ENCODE measurements at places on chromosomes 11 and 22.
A peak's percentile ranks its signal among the peaks of the same experiment; 100 is the strongest.

- no peak for DNase-seq
Measured at GRCh38 chr11:119880143-119880542, 151.1 kb upstream of the NECTIN1 start.

GRCh38 chr11:34890812-34891211 lies 25.4 kb downstream of the APIP start:
- DNase-seq, result no peak

DNA sequence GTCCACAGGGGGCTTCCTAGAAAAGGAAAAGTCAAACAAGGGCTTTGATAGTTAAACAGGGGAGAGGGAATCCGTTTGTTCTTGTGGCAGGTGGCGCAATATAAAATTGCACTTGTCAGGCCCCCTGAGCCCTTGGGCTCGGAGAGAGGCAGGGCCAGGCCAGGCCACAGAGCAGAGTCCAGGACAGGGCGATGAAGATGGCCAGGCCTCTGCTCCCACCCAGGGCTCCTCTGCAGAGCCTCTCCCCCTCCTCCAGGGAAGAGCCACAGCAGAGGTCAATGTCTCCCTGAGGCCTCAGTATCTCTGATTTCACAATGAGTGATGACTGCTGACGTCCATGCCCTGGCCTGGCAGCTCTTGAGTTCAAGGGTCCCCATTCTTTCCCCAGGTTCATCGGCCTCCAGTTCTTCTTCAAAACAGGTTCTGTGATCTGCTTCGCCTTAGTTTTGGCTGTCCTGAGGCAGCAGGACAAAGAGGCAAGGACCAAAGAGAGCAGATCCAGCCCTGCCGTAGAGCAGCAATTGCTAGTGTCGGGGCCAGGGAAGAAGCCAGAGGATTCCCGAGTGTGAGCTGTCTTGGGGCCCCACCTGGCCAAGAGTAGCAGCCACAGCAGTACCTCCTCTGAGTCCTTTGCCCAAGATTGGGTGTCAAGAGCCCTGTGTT lies 36.4 kb upstream of the TPBGL start:
- no peak for DNase-seq

DNA sequence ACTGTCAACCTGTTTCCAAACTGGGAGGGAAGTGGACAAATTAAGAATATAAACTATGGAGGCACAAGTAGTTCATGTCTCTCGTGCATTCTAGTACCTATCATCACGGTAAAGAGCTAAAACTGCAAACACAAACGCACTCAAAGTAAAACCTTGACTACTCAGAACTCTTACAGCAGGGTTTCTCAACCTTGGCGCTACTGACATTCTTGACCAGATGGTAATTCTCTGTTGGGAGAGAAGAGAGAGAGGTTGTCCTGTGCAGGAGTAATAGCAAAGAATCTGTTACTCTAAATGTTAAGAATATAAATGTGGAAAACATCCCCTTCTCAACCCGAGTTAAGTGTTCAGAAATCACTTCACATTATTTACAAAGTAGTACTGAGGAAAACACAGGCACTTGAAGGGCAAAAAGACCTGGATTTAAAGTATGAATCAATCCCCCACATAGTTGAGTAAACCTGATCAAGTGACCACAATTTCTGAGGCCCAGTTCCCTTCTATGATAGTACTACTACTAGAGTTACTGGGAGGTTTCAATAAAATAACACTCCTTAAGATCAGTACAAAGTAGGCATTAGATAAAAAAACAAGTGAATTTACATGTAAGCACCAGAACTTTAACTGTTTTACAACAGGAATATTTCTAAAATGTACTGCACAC lies 73.1 kb upstream of the ARHGAP32 start:
- DNase-seq, result no peak

DNA sequence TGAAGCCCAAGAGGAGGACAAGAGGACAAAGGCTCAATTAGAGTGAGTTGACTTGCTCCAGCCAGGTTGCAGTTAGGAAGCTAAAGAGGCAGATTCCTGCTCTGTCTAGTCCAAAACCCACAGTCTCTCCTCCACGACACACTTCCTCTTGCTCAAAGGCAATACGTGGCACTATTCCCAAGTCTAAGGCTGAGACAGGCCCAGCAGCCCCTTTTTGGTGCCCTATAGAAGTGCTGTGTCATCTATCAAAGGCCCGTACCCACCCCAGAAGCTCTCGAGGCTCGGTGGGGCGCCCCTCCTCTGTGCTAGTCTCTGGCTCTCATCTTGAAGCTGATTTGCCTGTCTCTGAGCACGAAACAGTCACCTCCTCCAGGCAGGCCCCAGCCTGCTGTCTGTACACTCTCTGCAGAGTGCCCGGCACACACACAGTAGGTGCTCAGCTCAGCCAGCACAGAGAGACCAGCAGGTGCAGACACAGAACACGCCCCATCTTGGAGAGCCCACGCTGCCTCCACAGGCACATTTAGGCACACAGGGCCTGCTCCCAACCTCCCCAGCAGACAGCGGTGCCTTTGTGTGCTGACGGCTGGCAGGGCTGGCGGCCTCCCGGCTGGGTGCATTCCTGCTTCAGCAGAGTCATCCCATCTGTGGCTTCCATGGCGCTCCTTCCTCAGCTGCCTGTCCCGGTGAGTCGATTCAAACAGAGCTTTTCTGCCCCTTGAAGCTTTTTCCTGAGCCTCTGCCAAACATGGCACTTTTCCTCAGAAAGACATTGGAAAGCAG lies 52.8 kb downstream of the MYH9 start:
- DNase-seq, result no peak

DNA sequence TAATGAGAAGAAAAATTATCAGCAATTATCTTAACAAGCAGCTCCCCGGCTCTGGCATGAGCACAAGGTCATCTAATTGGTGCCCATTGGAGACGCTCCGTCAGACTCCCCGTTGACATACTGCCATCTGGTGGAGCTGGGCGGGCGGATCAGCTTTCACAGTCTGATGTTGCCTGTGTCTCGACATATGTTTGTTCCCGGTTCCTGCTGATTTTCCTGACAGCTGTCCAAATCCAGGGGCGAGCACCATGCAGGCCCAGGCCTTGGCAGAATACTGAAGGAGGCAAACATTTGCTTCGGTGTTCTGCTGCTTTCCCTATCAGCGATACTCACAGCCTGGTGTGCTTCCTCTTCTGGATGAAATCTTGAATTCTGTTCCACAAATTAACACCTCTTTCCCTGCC lies 43.8 kb upstream of the BARX2 start:
- peak; percentile 18 for DNase-seq

DNA sequence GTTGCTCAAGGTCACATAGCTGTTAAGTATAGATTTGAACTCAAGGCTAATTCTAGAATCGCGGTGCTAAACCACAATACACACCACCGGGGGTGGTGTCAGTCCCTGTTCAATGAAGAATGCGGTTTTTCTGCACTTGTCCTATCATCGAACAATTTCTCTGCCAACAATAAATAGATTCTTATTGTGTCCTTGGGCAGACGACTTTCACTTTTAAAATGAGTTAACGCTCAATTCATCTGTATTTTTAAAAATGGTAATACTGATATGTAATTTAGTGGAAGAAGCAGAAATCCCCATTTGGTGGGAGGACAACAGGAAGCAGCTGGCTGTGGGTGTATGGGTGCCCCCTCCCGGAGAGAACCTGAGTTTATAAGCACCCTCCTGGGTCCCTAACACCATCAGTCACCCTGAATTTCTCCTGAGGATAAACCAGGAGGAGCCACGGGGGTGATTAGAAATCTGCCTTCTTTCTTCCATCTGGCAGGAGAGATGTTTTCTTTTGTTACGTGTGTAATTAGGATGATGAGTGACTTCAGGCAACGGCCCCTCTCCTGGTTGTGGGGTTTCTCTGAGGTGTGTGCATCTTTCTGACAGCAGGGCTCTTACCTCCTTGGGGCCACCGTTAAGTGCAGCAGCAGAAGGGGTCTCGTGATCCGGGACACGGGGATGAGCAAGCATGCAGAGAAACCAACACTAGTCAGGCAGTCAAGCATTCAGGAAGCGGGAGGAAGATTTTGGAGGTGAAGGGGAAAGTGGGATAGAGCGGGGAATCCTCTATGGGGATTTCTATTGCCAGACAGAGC lies 87.7 kb downstream of the GRAMD1B start:
- no peak for DNase-seq

DNA sequence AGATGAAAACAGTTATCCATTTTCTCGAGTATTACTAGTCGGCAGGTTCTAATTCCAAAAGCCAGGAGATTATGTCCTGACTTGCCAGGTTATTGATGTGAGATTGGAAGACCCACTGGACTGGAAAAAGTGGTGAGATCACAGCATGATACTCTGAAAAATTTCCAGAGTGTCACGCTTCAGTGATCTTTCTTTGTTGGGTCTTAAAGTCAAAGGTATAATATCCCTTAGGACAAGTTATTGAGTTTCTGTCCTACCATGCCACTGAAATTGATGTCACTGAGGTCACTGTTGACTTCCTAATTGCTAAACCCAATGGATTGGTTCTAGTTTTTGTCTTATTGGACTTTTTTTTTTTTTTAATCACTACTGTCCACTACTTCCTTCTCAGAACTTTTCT lies 104.5 kb upstream of the GRAMD1B start:
- DNase-seq, result no peak

- DNase-seq, result no peak
Measured at GRCh38 chr11:31887180-31887579, 76.1 kb upstream of the PAX6 start.

- no peak for DNase-seq
Measured at GRCh38 chr11:117696540-117696939, 100.5 kb downstream of the DSCAML1 start.

DNA sequence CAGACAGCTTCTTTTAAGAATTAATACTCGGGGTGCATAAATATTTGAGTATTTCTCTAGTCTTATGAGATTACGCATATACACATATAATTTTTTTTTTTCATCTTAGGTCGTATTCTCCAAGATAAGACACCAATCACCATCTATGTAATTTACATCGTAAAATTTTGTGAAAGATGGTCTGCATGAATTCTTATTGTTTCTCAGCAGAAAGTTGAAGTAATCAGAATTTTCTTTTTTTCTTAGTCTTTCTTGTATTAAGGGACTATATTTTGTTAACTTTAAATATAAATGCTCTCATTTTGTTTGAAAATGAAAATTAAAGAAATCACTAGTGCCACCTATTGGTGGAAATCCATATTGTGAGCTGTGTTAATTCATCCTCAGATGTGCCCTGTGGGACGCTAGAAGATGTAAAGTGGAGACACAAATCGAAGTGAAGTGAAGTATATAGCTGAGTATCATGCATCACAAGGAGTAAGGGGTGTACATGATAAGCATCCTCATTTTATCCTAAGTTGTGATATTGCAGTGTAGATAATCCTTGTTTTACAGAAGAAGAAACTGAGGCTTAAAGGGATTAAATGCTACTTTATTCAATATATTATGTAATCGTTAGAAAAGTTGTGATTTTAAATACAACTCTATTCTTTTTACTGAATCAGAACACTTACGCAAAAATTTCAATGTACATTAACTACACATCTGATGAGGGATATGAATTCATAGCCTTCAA lies 2084.3 kb downstream of the LRRC4C start:
- DNase-seq, result no peak

- DNase-seq, result no peak
Measured at GRCh38 chr11:1040428-1041148, 4.1 kb upstream of the MUC6 start.

GRCh38 chr11:123427405-123427804 lies 2.7 kb upstream of the GRAMD1B start:
- no peak for DNase-seq

GRCh38 chr11:6437993-6438392 lies 2.8 kb downstream of the HPX start:
- no peak for DNase-seq

GRCh38 chr11:96318850-96319249 lies 24.1 kb downstream of the MAML2 start:
- DNase-seq, result no peak

DNA sequence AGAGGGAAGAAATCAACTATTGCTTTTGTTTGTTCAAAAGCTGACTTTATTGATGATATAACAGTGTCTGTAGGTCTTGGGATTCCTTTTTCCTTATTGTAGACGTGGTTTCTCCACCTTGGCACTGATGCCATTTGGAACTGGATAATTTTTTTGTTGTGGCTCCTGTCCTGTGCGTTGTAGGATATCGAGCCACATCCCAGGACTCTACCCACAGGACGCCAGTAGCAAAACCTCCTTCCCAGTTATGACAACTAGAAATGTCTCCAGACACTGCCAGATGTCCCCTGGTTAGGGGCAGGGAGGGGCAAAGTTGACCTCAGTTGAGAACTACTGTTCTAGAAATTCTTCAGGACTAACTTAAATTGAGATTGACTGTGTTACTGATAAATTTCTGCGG lies 45.8 kb downstream of the ZNRF3 start:
- DNase-seq, result no peak

DNA sequence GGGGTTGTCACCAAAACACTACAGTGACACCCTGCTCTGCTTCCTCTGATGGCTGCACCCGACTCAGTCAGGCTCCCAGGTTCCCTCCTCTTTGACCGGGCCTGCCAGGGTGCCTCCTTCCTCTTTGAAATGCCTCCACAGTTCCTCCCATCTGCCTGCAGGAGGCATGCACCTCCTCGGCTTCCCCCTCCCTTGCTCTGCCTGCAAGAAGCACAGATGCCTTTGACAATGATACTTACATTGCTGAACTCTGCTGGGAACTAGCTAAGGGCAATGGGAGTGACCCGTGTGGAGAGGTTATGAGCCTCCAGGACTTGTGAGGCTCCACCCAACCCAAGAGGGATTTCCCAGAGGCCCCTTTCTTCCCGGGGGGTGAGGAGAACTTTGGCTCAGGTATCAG lies 674.1 kb downstream of the OPCML start:
- no peak for DNase-seq

DNA sequence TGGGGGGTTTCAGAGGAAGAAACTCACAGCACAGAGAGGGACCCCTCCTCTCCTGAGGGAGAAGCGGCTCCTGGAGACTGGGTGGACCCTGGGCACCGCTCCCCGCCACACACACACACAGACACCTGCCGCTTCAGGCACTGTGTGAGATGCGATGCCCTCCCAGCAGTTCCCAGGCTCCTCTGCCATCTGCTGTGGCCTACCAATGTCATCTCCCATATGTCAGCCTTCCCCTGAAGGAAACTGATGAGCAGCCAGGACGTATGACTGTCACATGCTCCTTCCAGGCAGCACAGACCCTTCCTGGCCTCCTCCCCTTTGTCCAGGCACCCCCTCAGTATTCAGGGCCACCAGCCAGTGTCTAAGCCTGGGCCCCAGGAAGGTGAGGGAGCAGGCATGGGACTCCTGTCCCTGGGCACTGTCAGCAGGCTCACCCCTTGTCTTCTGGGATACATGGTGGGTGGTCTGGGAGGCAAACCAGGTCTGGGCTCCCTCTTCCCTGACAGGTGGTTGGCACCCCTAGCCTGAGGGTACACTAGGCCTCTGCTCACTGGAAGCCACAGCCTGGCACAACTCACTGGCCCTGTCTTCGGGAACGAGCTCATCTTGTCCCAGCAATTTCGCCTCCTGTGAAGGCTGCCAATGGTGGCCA lies 11.8 kb upstream of the BCR start:
- no peak for DNase-seq
